ENCODE measurements at places on chromosomes 4 and X.

- DNase-seq = no peak
Observed at GRCh38 chr4:125444166-125444565, 129.4 kb downstream of the FAT4 start.

- no peak for DNase-seq
Observed at GRCh38 chrX:118665204-118665603, 62.2 kb upstream of the IL13RA1 start.

DNA sequence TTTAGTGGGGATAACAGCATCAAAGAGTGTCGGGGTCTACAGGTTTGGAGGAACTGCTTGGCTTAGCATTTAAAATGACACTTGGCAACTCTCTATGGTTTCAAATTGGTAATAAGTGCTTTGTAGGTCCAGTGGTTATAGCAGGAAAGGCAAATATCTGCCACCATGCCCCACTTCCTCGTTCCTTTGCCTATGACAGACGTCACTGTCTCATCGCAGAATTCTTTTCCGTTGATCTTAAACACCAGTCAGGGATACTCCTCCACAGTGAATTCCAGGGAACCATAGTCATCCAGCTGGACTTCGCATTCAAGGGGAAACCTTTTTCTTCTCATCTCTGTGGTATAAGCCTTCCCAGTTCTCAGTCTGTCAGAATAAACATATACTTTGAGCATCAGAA, 319.1 kb downstream of the GPAT3 start:
- no peak for DNase-seq

DNA sequence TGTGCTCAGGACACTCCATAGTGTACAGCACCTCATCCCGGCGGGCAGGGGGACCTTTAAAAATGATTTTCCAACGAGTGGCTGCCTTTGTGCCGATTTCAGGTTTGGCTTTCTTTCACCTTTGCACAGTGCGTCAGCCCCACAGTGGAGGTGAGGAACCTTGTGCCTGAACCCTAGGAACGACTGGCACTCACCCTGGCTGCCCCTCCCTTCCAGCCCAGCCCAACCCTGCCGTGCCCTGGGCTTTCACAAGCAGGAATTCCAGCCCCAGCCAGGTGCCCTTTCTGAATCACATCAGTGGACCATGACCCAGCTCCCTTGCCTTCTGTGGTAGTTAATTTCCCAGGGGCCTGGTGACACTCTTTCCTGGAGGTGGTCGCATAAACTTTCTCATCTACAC, 1.3 kb downstream of the TMEM164 start:
- DNase-seq = no peak

- DNase-seq = no peak
Observed at GRCh38 chr4:97500423-97500822, 642.9 kb downstream of the STPG2 start.

DNA sequence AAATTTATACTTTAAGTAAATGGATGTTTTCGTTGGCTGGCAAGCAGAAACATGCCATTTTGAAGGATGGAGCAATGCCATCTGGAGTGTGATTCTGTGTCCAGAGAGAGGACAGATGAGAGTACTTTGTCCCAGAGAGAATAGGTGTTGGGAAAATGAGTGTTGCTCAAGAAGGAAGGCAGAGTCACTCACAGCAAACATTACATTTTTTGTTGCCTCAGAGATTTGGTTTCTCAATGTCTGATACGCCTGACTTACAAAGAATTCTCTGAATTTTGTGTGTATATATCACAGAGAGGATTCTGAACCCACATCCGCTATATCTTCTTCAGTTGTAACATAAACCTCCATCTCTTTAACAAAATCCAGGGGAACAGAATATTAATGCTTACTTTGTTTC, 102.8 kb upstream of the PCDH18 start:
- DNase-seq = no peak

GRCh38 chrX:24002167-24002566, 24.8 kb downstream of the KLHL15 start:
- no peak for DNase-seq

DNA sequence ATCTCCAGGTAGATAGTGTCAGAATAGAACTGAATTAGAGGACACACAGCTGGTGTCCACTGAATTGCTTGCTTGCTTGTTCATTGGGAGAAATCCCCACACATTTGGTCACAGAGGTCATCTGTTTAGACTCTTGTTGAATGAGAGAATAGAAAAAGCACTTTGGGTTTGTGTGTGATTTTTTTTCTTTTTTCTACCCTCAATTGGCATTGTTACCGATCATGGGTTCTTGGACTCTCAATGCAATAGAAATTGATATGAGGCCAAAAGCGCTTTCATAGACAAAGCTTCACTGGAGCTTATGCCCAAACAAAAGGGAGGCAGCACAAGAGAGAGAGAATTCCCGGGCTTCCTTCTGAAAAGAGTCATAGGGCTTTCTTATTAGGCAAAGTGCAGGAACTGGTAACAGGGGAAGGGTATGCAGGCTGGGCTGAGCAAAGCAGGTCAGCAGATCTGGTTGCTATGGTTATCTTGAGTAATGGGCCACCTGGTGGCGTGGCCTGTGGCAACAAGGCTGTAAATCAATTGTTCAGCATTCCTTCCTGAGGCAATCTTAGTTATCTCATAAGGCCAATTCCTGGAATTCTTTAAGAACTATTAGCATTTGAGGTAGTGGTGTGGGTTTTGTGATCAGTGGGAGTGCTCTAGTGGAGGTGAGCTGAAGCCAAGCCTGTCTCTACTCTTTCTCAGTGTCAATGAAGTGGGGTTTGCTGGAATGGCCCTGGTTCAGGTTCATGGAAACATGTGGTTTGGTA, 5.3 kb upstream of the GPR82 start:
- no peak for DNase-seq

- no peak for DNase-seq
Observed at GRCh38 chrX:48003367-48003757, 427 bp downstream of the ZNF182 start.

GRCh38 chr4:182897601-182898478, 19.3 kb downstream of the DCTD start:
- no peak for DNase-seq

GRCh38 chr4:141570290-141570689, 66.1 kb upstream of the IL15 start:
- no peak for DNase-seq

DNA sequence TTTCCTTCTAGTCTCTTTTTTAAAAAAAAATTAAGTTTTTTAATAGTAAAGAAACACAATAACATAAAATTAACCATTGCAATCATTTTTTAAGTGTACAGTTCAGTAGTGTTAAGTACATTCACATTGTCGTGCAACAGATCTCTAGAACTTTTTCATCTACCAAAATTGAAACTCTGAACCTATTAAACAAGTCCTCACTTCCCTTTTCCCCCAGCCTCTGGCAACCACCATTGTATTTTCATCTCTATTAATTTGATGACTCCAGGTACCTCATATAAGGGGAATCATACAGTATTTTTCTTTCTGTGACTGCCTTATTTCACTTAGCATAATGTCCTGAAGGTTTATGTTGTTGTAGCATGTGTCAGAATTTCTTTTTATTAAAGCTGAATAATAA, 31.8 kb downstream of the MSL3 start:
- DNase-seq = no peak

DNA sequence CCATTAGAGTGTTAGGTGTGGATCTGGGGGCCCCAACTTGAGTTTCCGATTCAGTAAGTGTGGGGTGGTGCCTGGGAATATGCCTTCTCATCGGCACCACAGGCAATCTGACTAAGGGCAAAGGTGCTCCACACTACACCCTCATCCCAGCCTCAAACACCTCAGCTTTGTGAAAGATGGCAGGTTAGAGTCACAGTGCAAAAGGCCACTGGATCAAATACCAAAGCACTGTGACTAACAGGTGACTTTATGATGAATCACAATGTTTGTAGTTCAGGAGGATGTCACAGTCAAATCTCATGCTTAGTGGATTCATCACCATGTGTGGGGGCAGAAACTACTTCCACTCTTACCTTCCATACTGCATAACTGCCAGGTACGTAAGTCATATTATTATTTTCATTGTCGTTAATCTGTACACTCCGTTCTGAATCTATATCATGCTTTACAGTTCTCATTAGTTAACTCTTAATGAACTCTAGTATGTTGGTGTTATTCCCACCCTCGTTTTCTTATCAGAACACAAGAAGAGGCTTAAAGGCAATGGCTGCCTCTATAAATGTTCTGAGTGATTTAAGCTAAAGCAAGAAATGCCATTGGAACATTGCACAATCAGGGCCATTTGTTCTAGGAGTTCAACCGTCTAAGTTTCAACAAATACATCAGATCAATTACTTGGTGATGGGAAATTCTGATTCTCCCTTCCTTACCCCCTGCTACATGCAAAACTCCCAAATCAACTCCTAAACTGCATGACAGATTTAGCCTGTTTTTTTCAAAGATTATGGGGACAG, 50.2 kb downstream of the PRKG2 start:
- no peak for DNase-seq

GRCh38 chrX:81542255-81542654, 340.4 kb downstream of the SH3BGRL start:
- no peak for DNase-seq

DNA sequence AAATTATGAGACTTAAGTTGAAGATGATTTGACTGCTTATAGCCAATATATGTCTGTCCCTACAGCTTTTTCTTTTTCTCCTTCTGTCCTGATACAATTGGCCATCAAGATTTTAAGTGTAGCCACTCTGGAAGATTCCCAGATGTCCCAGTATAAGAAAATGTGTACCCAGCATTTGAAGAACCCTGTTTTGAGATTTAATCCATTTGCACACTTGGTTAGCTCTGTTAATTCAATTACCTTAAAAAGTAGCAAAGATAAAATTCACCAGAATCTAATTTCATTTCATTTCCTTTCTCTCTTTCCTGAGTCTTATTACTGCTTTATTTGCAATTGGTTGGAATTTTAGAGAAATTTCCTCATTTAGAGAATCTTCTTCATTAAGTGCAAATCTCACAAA, 81.4 kb downstream of the DDIT4L start:
- no peak for DNase-seq

GRCh38 chr4:144556636-144557035, 89.3 kb upstream of the HHIP start:
- no peak for DNase-seq

DNA sequence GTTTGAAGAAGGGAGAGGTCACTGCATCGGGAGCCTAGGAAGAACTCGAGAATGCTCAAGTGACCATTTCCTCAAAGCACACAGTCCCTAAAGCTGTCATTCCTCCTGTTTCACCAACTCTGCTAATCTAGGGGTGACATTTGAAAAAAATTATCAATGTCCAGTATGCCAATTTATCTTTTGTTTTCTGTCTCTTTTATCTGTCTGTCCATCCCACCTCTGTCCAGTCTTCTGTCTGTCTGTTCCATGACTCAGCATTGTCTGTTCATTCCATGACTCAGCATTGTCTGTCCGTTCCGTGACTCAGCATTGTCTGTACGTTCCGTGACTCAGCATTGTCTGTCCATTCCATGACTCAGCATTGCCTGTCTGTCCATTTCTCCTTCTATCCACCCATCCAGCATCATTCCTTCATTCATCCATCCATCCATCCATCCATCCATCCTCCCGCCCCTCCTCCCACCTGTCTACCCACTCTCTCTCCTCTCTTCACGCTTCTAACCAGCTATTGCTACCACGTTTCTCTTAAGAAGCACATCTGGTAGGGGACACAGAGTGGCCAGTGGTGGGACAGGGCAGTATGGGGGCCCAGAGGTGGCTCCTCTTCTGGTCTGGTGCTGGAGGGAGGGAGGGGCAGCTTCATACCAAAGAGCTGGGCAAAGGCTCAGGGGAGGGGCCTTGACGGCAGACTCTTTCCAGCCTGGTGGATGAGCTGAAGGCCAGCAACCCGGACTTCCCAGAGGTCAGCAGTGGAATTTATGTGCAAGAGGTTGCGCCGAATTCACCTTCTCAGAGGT, 34.1 kb downstream of the HTRA3 start:
- peak; percentile 15 for DNase-seq

- no peak for DNase-seq
Observed at GRCh38 chr4:147447786-147448185, 33.1 kb upstream of the EDNRA start.

- DNase-seq = no peak
Observed at GRCh38 chr4:24846716-24847115, 51.3 kb downstream of the SOD3 start.

GRCh38 chrX:2679534-2680485, 11.3 kb upstream of the CD99 start:
- DNase-seq = no peak

DNA sequence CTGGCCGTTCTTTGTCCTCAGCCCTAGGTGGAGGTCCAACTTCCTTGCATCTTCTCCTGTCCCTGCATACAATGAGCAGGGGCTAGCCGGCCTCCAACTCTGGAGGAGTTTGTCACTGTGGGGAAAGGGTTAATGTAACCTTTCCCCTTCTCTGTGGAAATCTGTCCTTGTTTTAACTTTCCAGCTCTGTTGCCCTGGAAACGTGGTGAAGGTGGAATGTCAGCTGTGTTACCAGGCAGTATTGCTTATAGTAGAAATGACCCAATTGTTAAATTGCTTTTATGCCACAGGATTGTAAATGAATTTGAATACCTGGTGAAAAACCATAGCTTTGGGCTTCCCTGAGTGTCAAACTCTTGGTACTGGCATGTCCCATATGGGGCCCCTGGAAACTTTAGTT, 131.6 kb upstream of the SCML1 start:
- no peak for DNase-seq

DNA sequence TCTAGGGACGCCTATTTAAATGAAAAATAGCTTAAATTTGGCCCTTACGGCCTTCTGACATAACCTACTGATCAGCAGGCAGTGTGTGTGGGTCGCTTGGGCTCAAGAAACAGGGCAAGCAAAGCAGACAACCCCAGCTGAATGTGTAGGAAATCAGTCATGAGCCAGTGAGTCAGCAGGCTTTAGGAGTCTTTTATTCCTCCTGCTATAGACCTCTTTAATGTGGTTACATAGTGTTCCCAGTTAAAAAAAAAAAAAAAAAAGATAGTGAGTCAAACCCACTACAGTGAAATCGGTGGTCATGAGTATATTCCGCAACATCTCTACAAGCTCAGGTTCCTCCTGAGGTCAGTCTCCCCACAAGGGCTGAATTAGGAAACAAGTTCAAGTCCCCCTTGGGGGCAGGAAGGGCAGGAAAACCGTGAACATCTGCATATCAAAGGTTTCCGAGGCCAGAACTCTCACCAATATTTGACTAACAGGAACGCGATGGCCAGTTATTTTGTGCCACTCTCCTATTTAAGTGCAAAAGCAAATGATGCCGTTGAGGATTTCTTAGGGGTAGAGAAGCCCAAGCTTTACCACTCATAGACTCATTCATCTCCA, 32.7 kb downstream of the ACSL1 start:
- no peak for DNase-seq

- no peak for DNase-seq
Observed at GRCh38 chr4:51894059-51894645, 51.2 kb downstream of the DCUN1D4 start.

DNA sequence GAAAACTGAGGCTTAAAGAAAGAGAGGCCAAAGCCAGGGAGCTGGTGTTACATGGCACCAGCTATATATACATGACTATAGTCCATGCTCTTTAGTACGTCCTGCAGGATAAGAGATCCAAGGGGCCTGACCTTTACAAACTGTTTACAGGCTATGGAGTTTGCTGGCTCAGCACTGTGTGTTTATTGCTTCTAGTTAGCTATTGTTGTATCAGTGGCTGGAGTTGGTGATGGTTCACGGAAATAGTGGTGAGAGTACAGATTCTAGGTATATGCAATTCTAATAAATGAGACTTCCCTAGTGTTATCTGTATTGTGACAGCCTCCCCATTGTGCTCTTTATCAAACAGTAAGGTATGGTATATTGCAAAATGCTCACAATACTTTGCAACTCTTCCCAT, 46.5 kb downstream of the REPS2 start:
- no peak for DNase-seq
